EH (cell line): ENCODE measurements at places on chromosomes 6 and 20.
A peak's percentile ranks its signal among the peaks of the same experiment; 100 is the strongest.

GRCh38 chr6:146240322-146240721 lies 211.5 kb downstream of the GRM1 start:
- DNase-seq, result no peak

DNA sequence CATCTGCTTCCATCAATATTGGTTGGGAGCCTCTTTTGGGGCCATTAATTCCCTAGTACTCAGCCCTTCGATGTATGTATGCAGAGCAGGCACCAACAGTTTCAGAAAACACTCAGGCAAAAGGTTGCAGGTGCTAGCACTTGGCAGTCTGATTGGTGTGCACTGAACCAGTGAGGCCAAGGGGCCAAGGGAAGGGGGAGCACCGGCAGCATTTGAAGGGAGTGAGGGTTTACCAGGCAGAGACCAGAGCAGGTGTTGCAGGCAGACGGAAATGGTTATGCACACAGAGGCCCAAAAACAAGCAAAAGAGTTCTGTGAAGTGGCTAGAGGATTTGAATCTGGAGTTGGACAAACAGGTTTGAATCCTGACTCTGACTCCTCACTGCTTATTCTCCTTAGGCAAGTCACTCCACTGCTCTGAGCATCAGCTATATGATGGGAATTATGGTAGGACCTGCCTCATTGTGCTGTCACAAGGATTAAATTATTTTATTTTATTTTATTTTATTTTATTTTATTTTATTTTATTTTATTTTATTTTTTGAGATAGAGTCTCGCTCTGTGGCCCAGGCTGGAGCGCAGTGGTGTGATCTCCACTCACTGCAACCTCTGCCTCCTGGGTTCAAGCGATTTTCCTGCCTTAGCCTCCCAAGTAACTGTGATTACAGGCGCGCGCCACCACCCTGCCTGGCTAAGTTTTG lies 58.1 kb upstream of the SHLD1 start:
- DNase-seq, result no peak

DNA sequence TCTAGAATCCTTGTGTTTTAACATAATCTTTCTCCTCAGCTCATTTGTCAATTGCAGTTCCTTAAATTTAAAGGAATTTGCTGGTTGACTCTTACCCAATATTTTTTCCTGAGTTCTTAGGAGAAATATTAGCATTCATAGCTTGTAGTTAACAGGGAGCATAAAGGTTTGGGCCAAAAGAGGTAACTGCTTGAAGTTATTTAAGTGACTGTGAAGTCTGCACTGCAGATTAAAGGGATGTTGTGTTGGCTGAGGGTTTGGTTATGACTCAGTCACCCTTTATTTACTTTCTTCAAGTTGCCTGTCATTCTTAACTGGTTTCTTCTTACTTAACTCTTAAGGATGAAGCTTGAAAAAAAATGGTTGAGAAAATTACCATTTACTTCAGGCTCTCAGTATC lies 220.3 kb upstream of the LAMP5 start:
- DNase-seq, result peak; percentile 79

GRCh38 chr6:93974332-93974731 lies 555.0 kb upstream of the EPHA7 start:
- DNase-seq, result no peak

DNA sequence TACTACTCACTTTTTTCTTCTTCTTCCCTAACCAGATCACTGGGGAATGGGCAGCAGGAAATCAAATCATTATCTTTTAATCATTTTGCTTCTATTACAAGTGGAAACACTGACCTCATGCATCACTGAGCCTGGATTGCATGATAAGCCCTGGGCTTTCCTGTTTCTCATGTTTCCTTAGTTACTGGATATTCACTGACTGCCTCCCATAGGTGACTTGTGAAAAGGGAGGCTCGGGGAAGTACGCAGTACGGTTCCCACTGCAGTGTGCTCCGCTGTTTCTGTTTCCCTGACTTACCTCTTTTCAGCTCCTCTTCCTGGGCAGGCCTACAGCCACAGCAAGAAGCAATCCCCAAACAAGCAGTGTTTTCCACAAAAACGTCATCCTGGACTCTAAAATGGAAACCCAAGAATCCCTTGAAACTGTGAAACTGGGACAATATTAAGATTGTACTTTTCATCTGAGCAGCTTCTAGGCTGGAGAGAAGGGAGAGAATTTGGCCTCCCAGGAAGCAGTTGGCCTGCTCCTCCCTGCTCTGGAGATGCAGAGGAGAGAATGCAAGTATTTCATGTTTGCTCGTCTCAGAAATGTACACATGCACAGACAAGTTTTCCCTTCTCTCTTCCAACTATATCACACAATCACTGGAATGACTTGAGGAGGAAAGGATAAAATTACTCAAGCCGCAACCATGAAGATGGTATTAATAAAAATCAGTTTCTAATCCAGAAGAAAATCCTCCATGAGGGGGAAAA lies 13.1 kb downstream of the BTNL2 start:
- no peak for DNase-seq

DNA sequence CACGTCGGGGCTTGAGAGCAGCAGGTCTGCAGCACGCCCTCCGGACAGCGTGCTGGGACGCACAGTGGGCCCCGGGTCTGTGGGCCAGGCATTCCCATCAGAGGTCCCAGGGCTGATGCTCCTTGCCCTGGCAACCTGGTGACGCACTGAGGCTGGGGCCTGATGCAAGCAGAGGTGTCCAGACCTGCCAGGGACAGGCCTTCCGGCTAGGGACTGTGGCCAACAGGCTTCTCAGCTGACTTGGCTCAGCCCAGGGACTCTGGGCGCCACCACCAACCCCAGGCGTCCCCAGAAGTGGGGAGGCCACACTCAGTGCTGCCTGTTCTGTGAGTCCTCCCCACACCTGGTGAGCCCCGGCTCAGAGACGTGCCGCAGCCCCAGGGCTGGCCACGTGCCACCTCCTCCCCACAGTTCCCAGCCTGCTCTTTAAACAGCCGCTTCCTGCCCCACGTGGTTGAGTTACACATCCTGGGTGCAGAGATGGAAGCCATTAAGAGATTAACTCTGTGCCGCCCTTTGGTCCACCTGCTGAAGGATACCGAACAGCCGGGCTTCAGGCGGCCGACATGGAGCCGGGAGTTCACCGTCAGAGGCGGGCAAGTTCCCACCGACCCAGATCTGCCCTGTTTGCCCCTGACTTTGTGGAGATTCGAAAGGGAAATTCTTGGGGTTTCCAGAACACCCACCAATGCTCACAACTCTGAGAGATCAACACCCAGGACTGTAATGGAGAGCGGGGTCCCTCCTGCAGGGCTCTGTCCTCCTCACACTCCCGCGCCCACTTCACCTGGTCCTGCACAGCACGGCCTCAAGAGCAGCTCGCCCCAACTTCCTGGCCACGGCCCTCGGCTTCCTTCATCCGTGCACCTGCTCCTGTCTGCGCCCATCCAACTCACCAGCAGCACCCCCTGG lies 37.6 kb upstream of the ZBP1 start:
- no peak for DNase-seq

GRCh38 chr20:62704341-62704948 lies 4.2 kb upstream of the NTSR1 start:
- DNase-seq, result peak; percentile 98

GRCh38 chr20:57450419-57450818 lies 59.2 kb downstream of the RBM38 start:
- DNase-seq, result no peak

- DNase-seq, result no peak
These were observed 8.4 kb downstream of the RBBP8NL start for GRCh38 chr20:62418709-62419487.

GRCh38 chr6:165204807-165205545 lies 104.4 kb downstream of the C6orf118 start:
- DNase-seq, result no peak

- peak; percentile 96 for DNase-seq
These were observed 1.1 kb upstream of the SYTL3 start for GRCh38 chr6:158648682-158649131.

DNA sequence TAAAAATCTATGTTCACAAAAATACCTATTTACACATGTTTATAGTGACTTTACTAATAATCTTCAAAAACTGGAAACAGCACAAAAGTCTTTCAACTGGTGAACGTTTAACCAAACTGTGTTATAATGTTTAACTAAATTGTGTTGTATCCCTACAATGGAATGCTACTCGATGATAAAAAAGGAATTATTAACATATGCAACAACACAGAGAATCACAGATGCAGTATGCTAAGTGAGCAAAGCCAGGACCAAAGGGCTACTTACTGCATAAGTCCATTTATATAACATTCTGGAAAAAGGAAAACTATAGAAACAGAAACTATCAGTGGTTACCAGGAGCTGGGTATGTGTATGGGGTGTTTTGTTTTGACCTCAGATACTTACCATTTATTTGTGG lies 602.2 kb upstream of the BTBD3 start:
- DNase-seq, result no peak

- peak; percentile 98 for DNase-seq
These were observed 102.0 kb downstream of the OR2B2 start for GRCh38 chr6:27809939-27810767.

DNA sequence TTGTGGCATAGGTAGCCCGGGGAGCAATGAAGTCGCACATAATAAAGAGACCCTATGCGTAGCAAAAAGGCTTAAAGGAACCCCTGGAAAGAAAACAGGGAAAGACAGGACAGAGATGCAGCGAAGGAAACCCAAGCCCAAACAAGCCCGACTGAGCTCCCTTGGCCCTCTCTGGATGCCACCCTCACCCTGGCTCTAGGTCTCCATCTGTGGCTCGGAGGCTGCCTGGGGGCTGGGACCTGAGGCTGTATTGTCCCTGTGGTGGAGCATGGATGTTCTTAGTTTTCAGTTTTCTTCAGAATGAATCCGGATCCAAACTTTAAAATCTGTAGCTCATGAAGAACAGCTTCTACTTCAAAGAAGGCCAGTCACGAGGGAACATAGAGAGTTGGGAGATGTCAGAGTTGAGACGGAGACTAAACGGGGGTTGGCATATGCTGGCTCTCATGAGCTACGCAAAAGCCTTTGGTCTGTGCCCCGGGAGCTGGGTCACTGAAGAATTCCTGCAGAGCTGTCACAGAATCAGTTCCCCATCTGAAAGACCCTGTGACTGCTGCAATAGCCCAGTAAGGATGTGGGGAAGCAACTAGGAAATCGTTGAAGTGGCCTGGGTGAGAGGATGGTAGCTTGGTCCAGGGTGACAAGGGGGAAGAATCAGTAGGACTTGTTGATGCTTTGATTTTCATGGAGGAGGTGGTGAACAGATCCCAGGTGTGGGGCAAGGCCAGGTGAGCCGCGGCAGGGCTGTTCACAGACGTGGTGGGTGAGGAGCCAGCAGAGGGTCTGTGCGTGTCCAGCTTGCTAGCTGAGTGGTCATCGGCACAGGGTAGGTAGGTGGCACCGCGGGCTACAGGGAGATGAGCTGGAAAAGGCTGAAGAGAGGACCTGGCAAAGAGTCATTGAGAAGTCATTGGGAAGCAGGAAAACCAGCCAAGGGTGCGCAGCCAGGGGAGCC lies 35.2 kb downstream of the SYNDIG1 start:
- no peak for DNase-seq
